ENCODE measurements at places on chromosomes 13 and 19. TPM values are rescaled to one million over a fixed set of nuclear protein-coding genes. Genes with fewer than 3 reads are reported as not detected.

The STAP2 gene
- total RNA-seq = 11.0 TPM

The SMIM7 gene
- 46.5 TPM for total RNA-seq

The KIR3DL2 gene
- 1.3 TPM for total RNA-seq

The SYDE1 gene
- total RNA-seq = 3.3 TPM

The LIPE gene
- total RNA-seq = 32.8 TPM

The ZNF134 gene
- total RNA-seq = 7.6 TPM

The ASPDH gene
- total RNA-seq = not detected

The RAP2A gene
- total RNA-seq = 12.3 TPM

The TMEM59L gene
- not detected for total RNA-seq

The ZNF667 gene
- 3.2 TPM for total RNA-seq

The LRG1 gene
- 0.35 TPM for total RNA-seq

The CLIP3 gene
- 0.42 TPM for total RNA-seq

The ZBTB32 gene
- total RNA-seq = 232 TPM

The SBSN gene
- not detected for total RNA-seq

The SIGLECL1 gene
- total RNA-seq = not detected

The PTH2 gene
- not detected for total RNA-seq

The PRODH2 gene
- total RNA-seq = not detected

The TLE2 gene
- 4.7 TPM for total RNA-seq

The KANK3 gene
- 0.98 TPM for total RNA-seq

The KISS1R gene
- total RNA-seq = 14.3 TPM

The SULT2B1 gene
- not detected for total RNA-seq

The SIGLEC8 gene
- total RNA-seq = not detected

The KLK2 gene
- not detected for total RNA-seq

The ETV2 gene
- total RNA-seq = 1.1 TPM

The TMEM86B gene
- total RNA-seq = 4.9 TPM

The NLRP7 gene
- not detected for total RNA-seq

The SPINT2 gene
- total RNA-seq = 49.0 TPM

The MAP4K1 gene
- total RNA-seq = 198 TPM

The ZNF112 gene
- 0.12 TPM for total RNA-seq

The GIPR gene
- 5.9 TPM for total RNA-seq

The RNF6 gene
- total RNA-seq = 37.0 TPM

The MZT1 gene
- total RNA-seq = 26.9 TPM

The LGALS7B gene
- total RNA-seq = not detected

The VWA8 gene
- 21.7 TPM for total RNA-seq

The KIR2DL4 gene
- total RNA-seq = not detected
